ENCODE measurements at places on chromosomes 11 and 22.

- DNase-seq = no peak
These were observed 80.4 kb downstream of the SERGEF start for GRCh38 chr11:17932472-17932871.

- DNase-seq = no peak
These were observed 32.4 kb downstream of the MYH9 start for GRCh38 chr22:36355362-36355761.

DNA sequence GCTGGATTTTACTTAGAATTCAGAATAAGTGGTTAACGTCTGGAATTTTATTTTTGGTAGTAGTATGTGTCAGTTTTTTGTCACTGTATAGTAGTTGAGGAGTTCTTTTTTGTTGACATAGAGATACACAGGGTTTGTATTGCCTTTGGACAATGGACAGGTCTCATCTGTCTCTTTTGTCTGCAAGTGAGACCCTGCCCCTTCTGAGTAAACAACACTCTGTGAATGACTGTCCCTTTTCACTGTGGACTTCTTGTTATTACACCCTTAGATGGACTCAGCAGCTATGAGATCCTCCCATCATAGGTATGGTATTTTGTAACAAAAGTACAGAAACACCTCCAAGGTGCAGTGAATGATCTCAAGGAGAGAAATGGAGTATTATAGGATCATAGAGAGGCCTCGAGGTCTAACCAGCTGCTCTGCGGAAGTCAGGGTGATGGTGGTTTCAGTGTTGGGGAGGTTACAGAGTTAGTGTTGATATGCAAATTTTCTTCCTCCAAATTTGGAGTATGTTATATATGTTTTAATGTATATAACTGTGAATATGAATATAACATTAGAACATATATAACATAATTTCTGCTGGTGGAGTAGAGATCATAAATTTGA lies 7.8 kb downstream of the PPP6R3 start:
- no peak for DNase-seq

DNA sequence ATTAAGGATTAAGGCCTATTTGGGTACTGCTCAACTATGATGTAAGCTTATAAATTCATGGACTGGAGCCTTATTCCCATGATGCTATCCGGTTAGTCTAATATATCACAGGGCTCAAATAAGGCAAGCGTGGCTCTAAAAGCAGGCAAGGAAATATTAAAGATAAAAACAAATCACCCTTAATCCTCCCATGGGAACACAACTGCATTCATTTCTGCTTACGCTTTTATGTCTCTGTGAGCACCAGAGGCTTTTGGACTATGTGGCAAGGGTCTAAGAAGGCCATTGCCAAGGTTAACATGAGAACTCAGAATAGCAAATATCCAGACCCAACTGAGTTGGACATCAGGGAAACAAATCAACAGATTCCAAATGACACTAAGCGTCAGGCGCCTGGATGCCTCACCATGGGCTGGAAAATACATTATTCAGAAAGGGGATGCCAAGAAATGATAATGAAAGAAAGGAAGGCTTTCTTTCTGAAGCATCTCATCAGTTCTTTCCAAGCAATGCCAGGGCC lies 138.1 kb downstream of the SLC1A2 start:
- DNase-seq = no peak

DNA sequence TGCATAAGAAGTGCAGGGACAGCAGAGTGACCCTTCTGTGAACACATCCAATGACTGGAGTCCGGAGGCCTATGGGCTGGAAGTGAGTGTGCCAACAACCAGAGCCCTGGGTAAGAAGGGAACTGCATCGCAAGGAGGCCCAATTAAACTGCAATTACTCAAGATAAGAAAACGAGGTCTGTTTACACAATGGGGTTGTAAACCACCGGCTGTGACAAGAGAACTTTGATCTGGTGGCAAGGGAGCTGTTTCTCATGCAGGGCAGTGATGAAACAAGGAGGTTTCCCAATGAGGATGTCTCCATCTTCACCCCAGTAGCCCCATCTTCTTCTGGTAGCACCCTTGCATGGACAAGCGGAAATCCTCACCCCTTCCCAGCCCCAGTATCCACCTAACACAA lies 21.5 kb downstream of the ETS1 start:
- DNase-seq = no peak

DNA sequence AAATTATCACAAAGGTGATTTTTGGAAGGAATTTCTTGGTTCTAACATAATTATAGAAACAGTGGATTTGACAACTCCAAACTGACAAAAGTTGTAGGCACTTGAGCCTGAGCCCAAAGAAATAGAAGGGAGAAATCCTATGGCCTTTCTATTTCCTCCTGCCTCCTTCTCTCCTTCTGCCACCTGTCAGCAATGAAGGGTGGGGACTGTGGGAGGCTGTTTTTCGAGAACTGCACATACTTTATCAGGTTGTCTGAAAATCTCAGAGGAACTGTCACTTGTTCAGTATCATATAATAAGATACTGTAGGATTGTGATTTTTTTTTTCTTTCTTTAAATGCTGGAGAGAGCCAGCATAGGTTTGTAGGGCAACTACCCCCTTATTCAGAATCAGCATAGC lies 187.9 kb upstream of the SESN3 start:
- DNase-seq = no peak

GRCh38 chr22:36362932-36363331 lies 24.8 kb downstream of the MYH9 start:
- no peak for DNase-seq

GRCh38 chr22:50246242-50247175 lies 1.7 kb upstream of the TUBGCP6 start:
- DNase-seq = no peak

- DNase-seq = no peak
These were observed 37.5 kb downstream of the ARFGAP3 start for GRCh38 chr22:42819412-42820044.

DNA sequence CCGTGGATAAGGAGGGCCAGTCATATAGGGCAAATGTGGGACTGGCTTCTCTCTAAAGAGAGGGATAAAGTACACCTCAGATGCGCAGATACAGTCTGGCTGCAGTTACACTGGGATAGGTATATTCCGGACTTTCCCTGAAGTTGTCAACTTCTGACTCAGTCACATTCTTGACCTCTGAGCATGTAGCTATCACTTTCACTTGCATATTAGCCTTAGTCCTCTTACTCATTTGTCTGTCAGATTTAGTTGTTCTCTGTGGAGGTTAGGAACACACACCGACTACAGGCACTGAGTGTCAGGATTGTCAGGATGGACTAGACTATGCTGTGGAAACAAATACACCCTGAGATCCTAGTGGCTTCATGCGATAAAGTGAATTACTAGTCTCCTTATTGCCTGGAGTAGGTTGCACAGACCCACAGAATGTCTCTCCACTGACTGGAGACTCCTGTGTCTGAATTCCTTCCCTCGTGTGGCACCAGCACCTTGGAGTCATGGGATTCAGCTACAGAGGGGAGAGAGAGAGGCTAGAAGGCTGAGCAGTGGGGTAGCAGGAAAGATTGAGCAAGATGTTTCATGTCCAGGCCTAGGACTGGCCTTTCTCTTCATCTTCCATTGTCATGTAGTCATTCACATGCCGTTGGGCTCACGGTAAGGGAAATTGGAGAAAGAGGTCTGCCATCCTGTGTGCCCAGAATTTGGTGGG lies 654.3 kb downstream of the NTM start:
- no peak for DNase-seq

DNA sequence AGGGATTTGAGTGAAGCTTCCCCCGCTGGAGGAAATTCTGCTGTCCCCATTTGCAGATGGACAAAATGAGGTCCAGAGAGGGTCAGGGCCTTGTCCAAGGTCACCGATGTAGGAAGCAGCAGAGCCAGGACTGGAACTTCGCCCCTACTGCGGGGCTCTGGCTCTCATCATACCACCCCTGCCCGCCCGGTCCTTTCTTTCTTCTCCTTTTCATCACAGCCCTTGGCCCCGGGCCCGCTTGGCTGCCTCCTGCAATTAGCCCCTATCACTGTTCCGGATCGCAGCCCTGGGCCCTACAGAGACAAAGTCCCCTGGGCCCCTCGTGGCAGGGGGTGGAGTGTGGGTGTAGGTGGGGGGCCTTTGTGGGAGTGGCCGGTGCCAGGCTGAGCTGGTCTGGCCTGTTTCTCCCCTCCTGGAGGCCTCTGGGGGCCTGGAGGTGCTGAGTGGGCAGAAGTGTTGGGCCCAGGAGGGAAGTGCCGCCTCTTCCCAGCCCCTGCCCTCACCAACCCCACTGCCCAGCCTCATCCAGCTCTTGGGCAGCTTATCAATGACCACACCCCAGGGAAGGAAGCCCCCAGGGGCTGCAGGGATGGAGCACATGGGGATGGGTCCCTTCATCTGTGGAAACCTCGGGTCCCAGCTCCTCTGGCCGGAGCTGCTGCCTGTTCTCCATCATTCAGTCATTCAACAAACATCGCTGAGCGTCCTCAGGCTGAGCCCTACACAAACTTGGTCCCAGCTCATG lies 3.4 kb downstream of the EMID1 start:
- DNase-seq = no peak

GRCh38 chr22:24427500-24428164 lies at the start of gene ADORA2A:
ADORA2A (plus strand) TSS chr22:24427599; CDS start chr22:24433405, 5,806 bp downstream.
- peak; percentile 72 for DNase-seq

DNA sequence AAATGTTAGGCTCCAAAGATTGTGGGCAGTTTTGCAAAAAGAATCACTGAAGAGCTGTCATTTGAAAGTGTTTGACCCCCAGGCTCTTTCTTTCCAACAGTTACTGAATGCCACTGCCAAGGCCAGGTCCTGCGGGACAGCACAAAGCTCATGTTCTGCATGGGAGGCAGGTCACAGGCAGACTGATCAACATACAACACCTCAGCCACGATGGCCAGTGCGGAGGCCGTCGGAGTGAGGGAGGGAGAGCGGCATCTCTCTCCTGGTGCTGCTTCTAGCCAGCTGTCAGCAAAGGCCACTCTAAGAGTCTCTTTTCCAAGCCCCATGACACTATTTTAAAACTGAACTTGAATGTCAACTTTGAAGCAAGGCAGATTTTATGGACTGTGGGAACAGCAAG lies 49.9 kb downstream of the ARFGAP3 start:
- DNase-seq = no peak

DNA sequence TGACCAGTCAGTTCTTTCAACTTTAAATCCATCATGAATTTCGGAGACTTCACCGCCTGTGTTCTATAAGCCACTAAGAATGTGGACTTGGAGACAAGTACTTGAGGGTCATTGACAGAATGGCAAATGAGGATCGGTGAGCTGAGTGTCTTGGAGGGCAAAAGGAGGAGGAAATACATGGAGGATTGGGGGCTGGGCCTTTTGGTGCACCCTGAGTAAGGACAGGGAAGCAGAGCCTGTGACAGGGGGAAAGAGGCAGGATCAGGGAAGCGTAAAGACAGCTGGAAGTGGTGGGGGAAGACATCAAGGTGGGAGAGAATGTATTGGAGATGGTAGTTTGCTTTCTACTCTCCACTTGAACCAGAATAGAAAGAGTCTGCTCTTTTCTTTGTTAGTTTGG lies 70.4 kb upstream of the MTMR2 start:
- no peak for DNase-seq

DNA sequence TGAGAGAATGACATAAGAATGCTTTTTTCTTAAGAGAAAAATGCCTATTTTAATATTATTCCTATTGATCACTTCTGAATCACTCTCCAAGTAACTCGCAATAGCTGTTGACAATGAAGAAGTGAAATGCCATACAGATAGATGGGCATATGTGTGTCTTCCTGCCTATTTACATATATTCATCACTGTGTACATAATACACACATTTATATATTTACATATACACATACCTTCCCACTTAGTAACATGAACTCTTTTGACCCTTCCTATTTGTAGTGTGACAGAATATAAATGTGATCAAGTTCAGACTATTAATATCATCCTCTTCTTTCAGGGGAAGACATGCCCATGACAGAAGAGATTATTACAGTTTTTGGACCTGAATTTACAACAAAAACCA lies 756.7 kb downstream of the DLG2 start:
- DNase-seq = no peak

GRCh38 chr11:63908631-63909401 lies 8.1 kb downstream of the RCOR2 start:
- no peak for DNase-seq

GRCh38 chr11:61985869-61986268 lies 18.4 kb upstream of the FTH1 start:
- no peak for DNase-seq

GRCh38 chr11:117573326-117573725 lies 223.7 kb downstream of the DSCAML1 start:
- no peak for DNase-seq

DNA sequence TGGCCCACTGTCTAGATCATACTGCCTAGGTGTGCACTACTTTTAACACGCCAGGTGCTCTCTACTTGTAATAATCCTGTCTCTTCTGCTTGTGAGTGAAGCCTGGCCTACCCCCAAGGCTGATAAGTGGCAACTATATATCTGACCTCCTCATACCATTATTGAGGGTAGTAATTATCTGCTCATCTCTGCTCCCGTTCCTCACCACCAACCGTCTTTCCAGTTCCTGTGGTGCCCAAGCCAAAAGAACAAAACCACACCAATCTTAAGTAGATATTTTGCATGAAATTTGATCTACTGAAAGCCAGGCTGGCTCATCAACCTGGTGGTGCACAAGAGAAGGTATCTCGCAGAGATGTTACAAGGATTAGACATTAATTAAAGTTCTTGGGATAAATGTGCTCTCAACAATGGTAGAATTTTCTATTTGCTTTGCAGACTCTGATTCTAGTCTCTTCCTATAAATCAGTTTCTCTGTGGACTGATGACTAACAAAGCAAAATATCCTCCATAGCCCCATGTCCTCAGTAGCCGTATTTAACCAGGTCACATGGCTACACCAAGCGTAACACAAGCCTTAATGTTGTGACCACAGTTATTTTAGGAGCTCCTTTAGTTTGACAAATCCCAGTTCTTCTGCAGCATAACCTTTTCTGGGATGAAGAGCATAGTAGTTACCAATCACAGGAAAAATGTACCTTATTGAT lies 267.2 kb downstream of the NTM start:
- no peak for DNase-seq

DNA sequence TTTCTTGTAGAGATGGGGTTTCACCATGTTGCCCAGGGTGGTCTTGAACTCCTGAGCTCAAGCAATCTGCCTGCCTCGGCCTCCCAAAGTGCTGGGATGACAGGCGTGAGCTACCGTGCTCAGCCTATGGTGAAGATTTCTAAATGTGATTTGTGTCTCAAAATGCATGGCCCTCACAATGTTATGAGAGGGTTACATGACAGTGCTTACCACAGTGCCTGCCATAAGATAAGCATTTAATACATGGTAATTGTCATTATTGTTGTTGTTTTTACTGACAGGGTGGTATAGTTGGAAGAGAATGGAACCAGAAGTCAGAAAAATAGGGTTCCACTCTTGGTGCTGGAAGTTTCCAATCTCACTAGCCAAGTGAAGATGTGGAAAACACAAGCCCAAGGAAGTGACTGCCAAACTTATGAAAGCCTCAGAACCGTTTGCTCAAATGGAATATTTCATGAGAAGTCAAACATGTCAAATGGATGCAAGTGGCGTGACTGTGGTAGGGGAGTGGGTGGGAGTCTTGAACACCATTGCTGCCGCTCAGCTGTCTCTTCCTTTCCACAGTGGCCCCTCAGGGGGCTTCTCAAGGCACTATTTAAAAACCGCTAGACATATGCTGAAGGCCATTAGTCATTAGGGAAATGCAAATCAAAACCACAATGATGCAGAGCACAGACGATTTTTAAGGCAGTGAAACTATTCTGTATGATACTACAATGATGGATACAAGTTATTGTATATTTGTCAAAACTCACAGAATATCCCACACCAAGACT lies 29.1 kb upstream of the LMO2 start:
- DNase-seq = no peak

Measured in stimulated activated CD4-positive, alpha-beta T cell treated with anti-CD3 and anti-CD28 coated beads, Interleukin-4, amount 100 ng/mL, for 48 hours (primary cell).